Fibroblast of skin of left biceps (primary cell): ENCODE measurements at places on chromosomes 7 and 10.
A peak's percentile ranks its signal among the peaks of the same experiment; 100 is the strongest.

GRCh38 chr10:122419016-122419415 lies 35.4 kb upstream of the ARMS2 start:
- DNase-seq, result no peak

GRCh38 chr7:18788026-18788425 lies 292.5 kb downstream of the HDAC9 start:
- DNase-seq, result no peak

DNA sequence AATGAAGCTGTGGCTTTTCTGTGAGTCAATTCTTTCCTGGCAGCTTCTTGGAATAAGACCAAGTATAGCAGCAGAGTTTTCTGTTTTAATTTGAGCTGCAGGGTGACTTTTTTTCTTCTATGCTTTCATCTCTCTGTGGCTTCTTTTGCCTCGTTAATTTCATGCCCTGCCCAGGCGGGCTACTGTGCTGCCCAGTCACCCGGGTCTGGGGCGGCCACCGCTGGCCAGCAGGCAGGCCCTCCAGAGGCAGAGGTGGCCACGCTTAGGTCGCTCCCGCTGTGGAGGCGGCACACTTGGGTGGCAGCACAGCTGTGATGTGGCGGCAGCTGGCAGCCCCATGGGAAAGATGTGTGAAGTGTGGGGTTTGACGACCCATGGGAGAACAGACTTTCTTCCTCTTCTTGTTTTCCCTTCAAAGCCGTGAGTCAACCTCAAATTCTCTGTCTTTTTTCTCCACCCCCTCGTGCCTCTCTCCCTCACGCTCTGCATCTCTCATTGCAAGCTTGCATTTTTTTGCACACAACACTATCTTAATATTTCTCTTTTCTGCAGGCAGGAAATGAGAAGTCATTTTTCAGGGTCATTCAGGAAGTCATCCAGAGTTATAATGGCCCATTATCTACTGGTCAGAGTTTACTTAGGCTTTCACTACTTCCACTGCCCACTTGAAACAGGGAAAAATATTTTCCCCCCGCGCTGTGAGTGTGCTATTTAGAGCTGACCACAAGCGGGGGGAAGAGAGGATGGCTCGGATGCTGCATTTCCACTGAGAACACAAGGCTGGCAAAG lies 67.8 kb downstream of the EGFR start:
- no peak for DNase-seq

DNA sequence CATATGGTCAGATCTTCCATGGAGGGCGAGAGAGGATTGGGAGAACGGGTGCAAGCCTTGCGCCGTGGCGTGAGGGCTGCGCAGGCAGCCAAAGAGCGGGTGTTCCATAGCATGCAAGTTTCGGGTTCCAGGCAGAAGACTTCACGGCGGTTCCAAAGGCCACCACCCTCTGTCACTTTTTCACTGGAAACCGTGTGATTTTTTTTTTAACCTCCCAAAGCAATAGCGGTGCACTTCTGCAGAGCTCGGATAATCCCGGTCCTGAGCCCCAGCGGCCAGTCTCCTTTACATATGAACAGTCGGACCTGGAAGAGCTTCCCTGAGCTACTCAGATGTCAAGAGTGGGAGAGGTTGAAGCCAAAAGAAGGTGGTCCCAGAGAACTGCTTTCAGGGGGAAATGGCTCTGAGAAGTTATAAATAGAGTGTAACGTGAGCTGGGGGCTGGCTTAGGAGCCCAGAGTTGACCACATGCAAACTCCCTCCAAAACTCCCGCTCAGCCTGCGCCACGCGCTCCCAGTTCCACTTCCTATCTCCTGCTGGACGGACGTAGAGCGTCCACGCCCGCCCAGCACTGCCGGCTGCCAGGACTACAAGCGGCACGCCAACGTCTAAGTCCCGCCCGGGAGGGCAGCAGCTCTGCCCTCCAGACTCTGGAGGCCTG lies at the start of gene MEOX2:
TSS of gene MEOX2 (minus strand) at position 389 of the 662 bp plus-strand sequence. CDS start at position 108, 281 bp downstream.
- peak; percentile 39 for DNase-seq

DNA sequence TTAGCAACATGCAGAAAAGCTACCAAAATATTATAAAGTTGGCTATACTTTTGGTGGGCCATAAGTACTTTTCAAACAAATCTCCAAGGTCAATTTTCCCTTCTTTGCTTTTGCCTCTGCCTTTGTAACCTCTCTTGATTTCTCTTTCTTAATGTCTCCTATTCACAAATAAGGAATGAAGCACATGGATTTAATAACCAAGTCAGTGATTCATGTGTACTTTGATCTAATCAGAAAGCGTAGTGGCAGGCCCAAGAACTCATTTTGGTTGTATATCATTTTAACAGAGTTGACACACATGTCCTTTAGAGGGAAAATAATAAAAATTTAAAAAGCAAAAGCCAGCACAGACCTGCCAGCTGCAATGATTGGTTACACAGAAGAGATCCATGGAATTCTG lies 93.7 kb downstream of the FZD1 start:
- DNase-seq, result peak; percentile 53

DNA sequence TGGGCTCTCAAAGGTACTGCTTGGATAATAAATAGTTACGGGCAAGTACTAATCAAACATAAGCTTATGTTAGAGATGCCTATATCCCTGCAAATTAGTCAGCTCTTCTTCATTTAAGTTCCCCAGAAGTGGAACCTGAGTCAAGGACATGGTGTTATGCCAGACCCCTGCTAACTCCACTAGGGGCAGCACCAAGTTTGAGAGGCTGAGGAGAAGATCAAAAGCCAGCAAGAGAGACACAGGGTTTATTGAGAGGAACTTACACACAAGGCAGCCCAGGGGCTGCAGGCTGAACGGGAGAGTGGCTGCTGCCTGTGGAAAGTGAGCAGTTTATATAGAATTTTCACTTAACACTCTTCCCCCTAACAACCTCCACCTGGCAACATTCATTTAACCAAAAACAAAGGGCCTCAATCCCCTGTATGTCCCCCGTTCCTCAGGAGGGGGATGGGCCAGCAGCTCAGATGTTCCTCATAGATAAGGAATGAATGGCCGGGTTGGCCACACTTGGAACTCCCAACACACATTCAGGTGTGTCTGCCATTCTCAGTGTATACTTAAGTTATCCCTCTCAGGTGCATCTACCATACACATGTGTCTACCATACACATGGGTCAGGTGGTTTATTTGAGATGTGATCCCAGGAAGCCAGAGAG lies 62.6 kb upstream of the GHITM start:
- DNase-seq, result peak; percentile 24

- DNase-seq, result no peak
These were observed 295.4 kb upstream of the NPSR1 start for GRCh38 chr7:34362621-34363020.

DNA sequence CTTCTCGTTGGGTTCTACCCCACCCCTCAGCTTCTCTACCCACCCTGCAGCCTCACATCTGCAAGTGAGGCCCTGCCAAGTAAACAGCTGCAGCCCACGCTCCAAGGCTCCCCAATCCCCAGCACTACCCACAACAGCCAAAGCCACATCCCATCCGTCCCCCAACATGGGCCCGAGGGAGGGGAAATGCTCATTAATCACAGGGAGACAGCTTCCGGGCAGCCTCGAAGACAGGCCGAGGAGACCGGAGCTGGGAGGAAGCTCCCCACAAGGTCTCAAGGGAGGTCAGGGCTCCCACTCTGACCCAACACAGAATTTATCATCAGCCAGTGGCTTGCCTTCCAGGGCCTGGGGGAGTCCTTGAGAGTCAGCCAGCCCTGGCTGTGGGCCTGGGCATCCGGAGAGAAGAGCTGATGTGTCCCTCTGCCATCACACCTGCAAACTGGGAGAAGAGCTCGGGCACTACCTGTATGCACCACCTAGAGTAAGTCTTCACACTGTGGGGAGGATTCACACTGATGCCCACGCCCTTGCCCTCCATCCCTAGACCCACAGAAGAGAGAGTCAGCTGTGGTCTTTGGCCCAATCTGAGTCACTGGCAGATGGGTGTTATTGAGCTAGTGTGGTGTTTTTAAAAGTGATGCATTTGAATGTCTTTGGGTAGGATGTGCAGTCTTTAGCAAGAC lies 115.5 kb upstream of the ZMIZ1 start:
- DNase-seq, result no peak

DNA sequence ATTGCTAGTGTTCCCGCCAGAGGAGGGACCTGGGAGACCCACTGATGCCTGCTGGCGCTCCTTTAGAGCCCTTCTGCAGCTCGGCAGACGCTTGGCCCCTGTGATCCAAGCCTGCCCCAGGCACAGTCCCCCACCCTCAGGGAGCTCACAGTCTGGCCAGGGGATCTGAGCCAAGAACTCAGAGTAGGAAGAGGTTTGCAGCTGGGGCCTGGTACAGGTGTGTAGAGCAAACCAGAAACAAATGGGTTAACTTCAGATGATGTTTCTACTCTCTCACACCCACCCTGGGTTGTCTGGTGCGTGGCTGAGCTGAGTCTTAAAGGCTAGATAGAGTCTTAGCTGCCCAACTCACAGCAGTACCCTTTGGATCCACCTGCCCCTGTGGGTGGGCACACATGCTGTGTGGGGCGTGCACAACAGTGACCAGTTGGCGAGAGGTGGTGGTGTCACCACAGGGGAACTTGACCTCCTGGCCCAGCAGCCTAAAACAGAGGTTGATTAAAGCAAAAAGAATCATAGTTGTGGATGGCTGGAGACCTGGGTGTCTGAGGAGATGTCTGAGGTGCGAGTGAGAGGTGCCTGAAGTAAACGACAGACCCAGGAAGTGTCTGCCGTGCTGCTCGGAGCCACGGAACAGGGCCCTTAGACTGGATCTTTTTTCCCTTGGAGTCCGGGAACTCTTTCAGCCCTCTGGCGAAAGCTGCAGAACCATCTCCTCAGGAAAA lies 31.2 kb upstream of the SRGN start:
- DNase-seq, result no peak

GRCh38 chr7:74481458-74482196 lies 27.9 kb downstream of the GTF2IRD1 start:
- no peak for DNase-seq

DNA sequence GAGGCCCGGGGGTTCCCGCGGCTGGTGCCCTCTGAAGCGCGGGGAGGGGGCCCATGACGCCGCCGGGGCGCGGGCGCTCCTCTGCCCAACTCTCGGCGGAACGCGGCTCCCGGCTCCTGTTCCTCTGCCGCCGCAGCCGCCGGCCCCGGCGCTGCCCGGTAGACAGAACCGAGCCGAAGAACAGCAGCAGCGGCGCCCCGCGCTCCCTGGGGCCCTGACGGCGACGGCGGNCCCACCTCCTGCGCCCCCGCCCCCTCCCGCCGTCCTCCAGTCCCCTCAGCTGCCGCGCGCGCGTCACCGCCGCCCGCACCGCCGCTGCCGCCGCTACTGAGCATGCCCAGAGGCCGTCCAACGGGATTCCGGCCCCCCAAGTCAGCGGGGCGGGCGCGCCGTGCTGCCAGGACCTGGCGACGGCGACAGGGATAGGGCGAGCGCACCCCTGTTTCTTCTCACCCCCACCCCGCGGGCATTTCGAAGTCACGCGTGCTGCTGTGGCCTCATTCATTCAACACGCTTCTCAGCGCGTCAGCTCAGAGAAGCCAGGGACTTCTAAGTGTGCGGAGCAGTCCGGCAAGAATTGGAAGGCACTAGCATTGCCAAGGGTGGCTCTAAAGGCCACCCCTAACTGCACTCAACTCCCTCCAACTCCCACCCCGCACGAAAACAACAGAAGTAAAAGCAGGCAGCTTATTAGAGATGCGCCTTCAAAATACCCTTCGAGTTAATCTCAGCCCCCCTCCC lies at the start of gene IPMK:
TSS of gene IPMK (minus strand) at position 182 of the 741 bp plus-strand sequence. CDS start 283 bp downstream, outside the sequence.
- DNase-seq, result peak; percentile 69
